NCI-H510A (cell line): ENCODE measurements at places on chromosomes 3 and 15.

GRCh38 chr3:46642971-46643370, 30.6 kb downstream of the FAM240A start:
- DNase-seq = no peak

- no peak for DNase-seq
Observed at GRCh38 chr15:101709466-101709865, 14.8 kb downstream of the TARS3 start.

- DNase-seq = no peak
Observed at GRCh38 chr3:150764566-150764965, 1.6 kb upstream of the SIAH2 start.

DNA sequence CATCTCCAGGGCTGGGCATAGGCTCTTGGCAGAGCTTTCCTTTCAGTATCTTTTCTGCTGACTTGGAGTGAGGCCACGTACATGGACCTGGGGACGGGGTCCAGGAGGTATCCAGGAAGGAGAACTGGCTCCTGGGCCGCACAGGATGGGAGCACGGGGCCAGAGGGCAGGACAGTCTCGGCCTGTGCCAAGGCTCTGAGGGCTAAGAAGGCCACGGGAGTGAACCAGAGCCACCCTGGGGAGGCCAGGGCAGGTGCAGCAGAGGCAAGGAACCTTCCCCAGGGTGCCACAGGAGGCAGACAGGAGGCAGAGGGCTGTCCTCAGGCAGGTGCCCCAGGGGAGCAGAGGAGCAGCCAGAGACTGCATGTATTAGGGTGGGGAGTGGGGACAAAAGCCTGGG, 50.3 kb downstream of the PLXNA1 start:
- no peak for DNase-seq

- DNase-seq = no peak
Observed at GRCh38 chr3:61743686-61744242, 182.4 kb downstream of the PTPRG start.

DNA sequence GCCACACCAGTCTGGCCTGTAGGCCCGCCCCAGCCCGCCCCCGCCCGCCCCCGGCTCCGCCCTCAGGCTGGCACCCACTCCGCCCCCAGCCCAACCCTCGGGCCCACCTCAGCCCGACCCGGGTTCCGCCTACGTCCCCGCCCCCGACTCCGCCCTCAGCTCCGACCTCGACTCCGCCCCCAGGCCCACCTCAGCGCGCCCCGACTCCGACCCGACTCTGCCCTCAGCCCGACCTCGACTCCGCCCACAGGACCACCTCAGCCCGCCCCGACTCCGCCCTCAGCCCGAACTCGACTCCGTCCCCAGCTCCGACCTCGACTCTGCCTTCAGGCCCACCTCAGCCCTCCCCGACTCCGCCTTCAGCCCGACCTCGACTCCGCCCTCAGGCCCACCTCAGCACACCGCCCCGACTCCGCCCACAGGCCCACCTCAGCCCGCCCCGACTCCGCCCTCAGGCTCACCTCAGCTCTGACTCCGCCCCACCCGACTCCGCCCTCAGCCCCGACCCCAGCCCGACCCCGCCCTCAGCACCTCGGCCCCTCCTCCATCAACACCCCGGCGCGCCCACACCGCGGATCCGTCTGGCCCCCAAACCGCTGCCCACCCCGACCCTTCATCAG, at the start of gene RAB43:
RAB43 (minus strand) TSS at position 13 of the 620 bp plus-strand sequence. CDS start 315 bp downstream, outside the sequence.
- DNase-seq = no peak

DNA sequence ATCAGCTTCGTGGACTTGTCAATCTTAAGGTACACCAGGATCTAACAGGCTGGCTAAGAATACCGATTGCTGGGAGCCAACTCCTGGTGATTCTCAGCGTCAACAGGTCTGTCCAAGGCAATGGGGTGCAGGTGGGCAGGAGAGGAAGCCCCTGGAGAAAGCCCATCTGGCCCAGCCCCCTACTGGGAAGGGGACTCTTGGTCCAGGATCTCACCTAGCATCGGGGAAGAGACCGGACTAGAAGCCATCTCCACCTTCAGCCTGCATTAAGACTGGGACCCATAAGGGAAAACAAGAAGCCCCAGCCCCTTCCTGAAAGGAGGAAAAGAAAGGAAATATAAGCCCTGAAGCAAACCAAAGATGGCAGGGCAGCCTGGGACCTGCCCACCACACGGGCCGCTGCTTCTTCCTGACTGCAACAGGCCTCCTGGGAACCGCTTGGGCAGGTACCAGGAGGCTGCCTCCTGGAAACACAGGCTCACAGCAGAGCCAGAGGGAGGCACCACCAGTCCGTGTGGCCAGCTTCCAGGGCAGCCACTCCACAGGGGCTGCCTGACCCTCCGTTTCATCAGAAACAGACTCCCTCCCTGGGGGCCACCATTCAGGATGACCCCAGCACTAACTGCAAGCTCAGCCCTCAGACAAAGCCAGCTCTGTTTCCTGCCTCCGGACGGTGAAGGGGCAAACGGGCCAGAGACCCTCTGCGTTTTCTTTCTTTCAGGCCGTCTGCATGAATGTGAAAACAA, 100.2 kb downstream of the LRIG1 start:
- DNase-seq = no peak

GRCh38 chr15:63045465-63045840, 2.9 kb downstream of the TPM1 start:
- DNase-seq = no peak

- DNase-seq = no peak
Observed at GRCh38 chr3:131907796-131908195, 127.0 kb downstream of the CPNE4 start.

GRCh38 chr3:159662549-159662948, 326.1 kb upstream of the IL12A start:
- DNase-seq = no peak

GRCh38 chr15:58369261-58369701, 62.5 kb upstream of the LIPC start:
- DNase-seq = no peak

DNA sequence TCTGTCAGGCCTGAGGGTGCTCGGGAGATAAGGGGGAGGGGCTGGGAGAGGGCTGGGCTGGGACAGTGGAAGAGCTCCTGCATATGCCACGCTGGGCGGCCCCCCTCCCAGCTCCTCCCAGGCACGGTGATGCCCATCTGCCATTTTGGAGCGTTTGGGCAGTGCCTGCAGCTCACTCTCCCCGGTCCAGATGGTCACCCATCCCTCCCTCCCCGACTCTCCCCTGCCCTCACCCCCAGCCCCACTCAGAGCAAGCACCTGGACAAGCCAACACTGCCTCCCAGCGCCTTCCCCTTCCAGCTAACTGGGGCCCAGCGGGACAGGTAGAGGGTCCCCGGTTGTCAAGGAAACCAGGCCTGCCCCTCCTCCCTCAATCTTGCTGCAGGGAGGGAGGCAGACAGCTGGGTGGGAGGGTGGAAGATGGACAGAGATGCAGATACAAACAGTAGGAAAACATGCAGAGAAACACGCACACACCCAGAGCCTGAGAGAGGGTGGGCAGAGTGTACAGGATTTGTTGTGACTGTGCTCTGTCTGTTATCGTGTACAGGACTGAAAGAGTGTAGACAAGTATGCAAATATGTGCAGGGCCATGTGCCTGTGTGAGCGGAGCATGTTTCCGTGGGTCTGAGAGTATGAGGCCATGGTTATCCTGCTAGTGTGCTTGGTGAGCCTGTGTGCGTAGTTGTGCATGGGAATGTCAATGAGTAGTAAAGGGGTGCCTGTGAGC, 17.5 kb upstream of the CORO2B start:
- DNase-seq = no peak

GRCh38 chr3:138027821-138028220, 17.9 kb downstream of the CLDN18 start:
- no peak for DNase-seq

DNA sequence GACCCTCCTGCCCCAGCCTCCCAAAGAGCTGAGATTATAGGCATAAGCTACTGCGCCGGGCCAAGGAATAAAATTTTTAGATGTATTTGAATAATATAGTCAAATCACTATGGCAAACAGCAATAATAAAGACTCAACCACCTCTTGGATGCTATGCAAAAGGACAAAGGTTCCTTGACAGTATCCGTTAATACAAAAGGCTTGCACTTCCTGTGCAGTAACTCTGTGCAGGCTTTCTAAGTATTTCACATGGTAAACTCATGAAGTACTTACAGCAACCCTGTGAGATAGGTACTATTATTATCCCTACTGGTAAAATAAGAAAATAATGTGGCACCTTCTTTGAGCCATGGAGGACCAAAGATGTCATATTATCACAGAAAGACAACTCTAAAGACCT, 86.8 kb downstream of the SHQ1 start:
- DNase-seq = no peak

GRCh38 chr3:4083225-4084015, 219.7 kb upstream of the SETMAR start:
- DNase-seq = no peak

GRCh38 chr15:75696854-75697259, 15.8 kb downstream of the CSPG4 start:
- DNase-seq = no peak

DNA sequence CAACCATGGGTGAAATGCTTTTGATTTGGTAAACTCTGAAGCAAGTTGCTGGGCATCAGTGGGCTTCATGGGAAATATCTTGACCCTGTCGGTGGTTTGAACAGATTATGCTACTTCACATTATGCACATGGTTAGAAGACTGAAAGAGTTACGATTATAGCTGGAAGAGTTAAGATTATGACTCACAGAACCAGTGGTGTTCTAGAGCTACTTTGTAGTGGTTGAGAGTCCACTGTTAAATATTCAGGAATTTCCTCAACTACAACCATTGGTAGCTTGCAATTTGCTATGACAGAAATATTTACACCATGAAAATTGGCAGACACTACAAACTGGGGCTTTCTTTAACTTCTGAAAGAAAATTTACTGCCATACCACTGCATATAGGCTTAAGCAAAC, 99.3 kb downstream of the GADL1 start:
- no peak for DNase-seq

- DNase-seq = no peak
Observed at GRCh38 chr3:59367150-59367549, 317.3 kb upstream of the CFAP20DC start.

DNA sequence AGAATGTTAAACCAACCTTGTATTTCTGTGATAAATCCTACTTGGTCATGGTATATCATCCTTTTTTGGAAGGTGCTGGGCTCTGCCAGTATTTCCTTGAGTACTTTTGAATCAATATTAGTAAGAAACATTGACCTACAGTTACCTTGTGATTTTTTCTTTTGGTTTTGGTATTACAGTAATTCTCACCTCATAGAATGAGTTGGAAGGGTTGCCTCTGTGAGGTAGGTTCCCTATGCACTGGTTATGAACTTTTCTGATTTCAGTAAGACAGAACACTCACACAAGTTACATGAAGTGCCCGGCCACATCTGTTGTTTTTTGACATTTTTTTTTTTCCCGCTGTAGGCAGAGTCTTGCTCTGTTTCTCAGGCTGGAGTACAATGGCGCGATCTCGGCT, 20.0 kb downstream of the PCCB start:
- DNase-seq = no peak

DNA sequence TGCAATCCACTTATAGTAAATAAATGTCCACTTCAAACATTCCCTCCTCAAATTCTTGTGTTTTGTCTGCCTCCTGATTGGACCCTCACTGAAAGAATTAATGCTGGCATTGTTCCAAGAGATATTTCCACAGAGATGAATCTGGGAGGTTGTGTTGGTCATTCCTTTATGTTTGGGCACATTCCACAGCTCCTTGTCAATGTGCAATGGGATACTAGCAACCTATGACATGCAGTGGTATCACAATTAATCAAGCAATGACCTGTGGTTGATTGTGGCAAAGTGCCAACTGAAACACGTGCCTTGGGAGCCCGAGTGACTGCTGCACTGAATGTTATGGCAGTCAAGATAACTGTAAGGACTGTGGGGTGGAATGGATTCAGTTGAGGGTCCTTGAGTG, 55.0 kb upstream of the SNRPN start:
- no peak for DNase-seq

DNA sequence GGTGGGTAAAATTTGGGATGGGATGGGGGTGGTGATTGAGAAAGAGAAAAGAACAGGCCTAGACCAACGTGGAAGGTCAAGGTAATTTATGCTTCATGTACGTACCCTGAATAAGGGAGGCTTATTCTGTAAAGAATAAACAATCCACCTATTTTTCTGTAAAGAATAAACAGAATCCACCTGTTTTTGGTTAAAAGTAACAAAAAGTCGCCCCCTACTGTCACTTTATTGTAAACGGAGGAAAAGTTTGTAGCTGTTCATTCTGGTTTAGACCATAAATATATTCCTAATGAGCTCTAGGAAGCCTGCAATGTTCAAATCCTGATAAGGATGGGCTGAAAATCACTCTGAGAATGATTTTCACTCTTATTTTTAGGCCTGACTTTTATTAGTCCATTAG, 23.5 kb upstream of the SQOR start:
- DNase-seq = no peak

GRCh38 chr3:191320316-191320715, 8.9 kb upstream of the CCDC50 start:
- no peak for DNase-seq

GRCh38 chr3:35658686-35659085, 19.4 kb downstream of the ARPP21 start:
- no peak for DNase-seq

DNA sequence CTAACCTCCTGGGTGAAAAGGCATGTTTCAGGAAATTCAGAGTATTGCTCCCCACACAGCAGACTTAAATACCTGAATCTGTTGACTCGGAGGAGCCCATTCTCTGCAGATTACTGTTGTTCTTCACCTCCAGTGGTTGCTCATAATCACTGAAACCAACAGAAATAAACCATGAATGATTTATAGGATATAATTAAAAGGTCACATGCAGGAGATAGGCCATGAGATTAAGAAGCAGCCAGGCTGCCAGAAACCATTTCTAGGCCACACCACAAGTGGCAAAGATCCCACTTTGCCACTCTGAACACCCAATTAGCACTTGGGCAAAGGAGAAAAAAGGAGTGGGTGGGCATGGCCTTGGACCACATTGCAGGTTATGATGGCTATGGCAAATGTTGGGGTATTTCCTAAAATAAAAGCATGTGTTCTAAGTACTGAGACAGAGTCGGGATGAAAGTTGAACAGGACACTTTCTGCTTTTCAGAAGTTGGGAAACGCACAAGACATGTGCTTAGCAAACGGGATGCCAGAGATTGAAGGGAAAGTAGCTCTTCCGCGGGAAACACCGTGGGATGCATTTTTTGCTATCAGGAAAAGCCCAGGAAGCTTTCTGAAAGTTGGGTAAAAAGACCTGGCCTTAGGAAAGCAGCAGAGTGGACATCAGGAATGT, 1.5 kb downstream of the CDC25A start:
- DNase-seq = no peak

- DNase-seq = no peak
Observed at GRCh38 chr15:47991357-47991756, 129.4 kb upstream of the SLC24A5 start.
